ENCODE measurements at places on chromosomes 5 and 9. TPM values are rescaled to one million over a fixed set of nuclear protein-coding genes. Genes with fewer than 3 reads are reported as not detected.

DNA sequence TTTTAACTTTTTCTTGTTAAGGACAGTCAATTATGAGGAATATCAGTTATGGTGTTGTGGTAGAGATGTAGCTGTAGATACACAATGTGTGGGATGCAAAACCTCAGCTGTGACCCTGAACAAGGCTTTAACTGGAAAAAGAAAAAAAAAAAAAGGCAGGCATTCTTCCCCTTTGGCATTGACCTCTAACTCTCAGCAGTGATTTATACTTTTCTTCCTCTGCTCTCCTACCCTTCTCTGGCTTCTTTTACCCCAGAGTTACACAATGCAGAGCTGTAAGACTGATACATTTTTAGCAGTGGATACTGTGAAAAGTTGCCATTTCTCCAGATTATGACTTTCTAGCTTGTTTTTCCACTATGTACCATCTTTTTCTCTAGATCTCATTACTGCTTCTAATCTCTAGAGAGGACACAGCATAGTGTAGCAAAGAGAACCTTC, 2.0 kb downstream of the CTNNAL1 start:
- H3K27me3 ChIP-seq: no peaks in the 10 kb centered on the region
- no peak overlapping the region for H3K4me3 ChIP-seq
- no peaks in the 10 kb centered on the region for H3K36me3 ChIP-seq
- no peak for DNase-seq
- H3K27ac ChIP-seq: no peak overlapping the region

The GRXCR2 gene
- not detected for polyA plus RNA-seq

GRCh38 chr9:38182321-38182720, 113.3 kb upstream of the SHB start:
- no peak overlapping the region for H3K4me3 ChIP-seq
- DNase-seq: no peak
- no peak overlapping the region for H3K27ac ChIP-seq
- H3K27me3 ChIP-seq: no peaks in the 10 kb centered on the region
- H3K36me3 ChIP-seq: no peaks in the 10 kb centered on the region

The CD72 gene
- 1.6 TPM for polyA plus RNA-seq

GRCh38 chr9:17272536-17272935, 137.7 kb downstream of the CNTLN start:
- no peaks in the 10 kb centered on the region for H3K27me3 ChIP-seq
- no peaks in the 10 kb centered on the region for H3K36me3 ChIP-seq
- no peak for DNase-seq
- no peaks in the 10 kb centered on the region for H3K4me1 ChIP-seq

DNA sequence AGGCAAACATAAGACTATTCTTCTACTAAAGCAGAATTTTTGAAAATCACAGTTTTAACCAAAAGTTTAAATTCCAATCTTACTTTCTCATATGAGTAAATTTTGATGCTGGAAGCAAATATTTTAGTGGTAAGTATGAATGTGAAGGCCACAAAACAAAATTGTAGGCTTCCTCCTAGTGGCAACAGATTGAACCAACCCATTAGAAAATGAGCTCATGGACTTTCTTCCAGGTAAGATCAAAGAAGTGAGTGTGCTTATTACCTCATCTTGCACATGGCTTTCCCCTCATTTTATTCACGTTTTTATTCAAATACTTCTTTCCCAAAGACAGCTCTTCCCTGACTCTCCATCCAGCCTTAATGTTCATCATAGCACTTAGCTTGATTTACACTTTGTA, 16.5 kb upstream of the RLN2 start:
- DNase-seq: no peak
- H3K36me3 ChIP-seq: no peaks in the 10 kb centered on the region
- H3K27me3 ChIP-seq: no peaks in the 10 kb centered on the region
- H3K4me3 ChIP-seq: no peak overlapping the region
- no peaks in the 10 kb centered on the region for H3K4me1 ChIP-seq

The TNFSF15 gene
- 0.79 TPM for polyA plus RNA-seq

DNA sequence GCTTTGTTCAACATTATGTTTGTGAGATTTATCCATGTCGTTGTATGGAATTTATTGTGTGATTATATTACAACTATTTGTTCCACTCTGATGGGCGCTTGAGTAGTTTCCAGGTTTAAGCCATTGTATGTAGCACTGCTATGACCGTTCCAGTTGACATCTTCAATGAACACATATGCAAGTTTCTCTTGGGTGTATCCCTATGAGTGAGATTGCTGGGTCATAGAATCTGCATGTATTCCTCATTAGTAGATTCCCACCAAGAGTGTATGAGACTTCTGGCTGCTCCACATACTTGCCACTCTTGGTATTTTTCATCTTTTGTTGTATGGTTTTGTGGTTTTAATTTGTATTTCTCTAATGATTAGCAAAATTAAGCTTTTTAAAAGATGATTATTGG, 22.9 kb downstream of the NUP214 start:
- peaks cover 18% of the 10 kb centered on the region for H3K36me3 ChIP-seq
- H3K4me3 ChIP-seq: no peak overlapping the region
- no peak overlapping the region for H3K27ac ChIP-seq
- no peaks in the 10 kb centered on the region for H3K27me3 ChIP-seq
- no peaks in the 10 kb centered on the region for H3K4me1 ChIP-seq

- no peak overlapping the region for H3K4me3 ChIP-seq
- H3K27me3 ChIP-seq: no peaks in the 10 kb centered on the region
Observed at GRCh38 chr5:18024542-18024941, 390.3 kb downstream of the TAF11L14 start.

DNA sequence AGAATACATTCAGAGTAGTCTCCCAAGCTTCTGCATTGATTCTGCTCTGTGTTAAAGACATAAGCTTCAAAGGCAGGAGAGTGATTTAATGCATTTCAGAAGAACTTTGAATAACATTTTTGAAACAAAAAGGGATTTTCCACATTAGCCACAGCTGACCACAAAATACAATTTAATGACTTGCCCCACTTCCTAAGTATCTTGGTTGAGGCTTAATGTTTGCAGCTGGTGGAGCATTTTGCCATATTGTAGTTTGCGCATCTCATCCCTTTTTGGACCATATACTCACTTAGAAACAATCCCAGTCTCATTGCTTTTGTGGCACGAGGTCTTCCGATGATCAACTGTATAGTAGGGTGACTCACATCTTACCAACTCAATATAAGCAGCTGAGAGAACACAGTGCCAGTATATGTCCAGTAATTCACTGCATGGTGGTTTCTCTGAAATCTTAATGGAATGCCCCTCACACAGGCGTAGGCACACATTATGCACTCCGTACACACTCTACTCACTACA, 455.8 kb upstream of the PTGER4 start:
- H3K4me3 ChIP-seq: no peak overlapping the region
- H3K36me3 ChIP-seq: no peaks in the 10 kb centered on the region
- H3K27ac ChIP-seq: no peak overlapping the region

DNA sequence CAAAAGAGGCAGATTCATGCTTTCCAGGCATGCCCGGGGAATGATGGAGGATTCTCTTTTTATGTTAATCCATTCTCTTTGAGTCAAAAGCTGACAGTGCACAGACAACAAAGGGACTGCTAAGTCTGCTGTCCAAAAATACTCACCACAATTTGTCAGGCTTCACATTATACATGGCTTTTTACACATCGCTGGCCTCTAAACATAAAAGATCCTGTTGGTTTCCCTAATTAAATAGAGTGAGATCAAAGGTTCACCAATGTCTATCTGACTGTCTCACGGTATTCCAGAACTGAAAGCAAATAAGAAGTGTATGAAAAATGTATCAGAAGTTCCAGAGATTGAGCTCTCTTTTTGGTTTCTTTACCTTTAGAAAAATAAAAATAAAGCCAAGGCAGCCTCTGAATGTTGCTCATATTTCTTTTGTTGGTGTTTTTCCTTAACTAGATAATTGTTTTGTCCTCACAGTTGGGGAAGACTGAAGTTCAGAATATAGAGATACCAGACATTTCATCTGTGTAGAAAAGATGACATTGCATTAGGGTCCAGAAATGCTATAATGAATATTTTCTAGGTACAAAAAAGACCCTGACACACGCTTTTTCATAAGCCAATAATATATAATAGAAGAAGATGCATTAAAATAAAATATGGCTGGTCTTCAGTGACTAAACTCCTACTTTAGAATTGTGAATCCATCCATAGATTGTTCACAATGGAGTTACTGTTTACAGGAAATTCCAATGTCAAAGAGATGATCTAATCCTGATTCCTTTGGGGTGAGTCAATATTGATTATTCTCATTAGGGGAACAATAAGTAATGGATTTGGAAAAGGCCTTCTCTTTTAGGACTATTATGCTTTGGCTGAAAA, 688.2 kb upstream of the CDH6 start:
- H3K4me3 ChIP-seq: no peak overlapping the region
- DNase-seq: no peak
- no peak overlapping the region for H3K27ac ChIP-seq
- no peaks in the 10 kb centered on the region for H3K27me3 ChIP-seq

- no peaks in the 10 kb centered on the region for H3K4me1 ChIP-seq
- no peaks in the 10 kb centered on the region for H3K27me3 ChIP-seq
- no peak overlapping the region for H3K27ac ChIP-seq
- H3K36me3 ChIP-seq: no peaks in the 10 kb centered on the region
- DNase-seq: no peak
- no peak overlapping the region for H3K4me3 ChIP-seq
Observed at GRCh38 chr5:120510098-120510637, 46.1 kb downstream of the PRR16 start.

- peak overlapping the region; percentile 83 for H3K27ac ChIP-seq
- peaks cover 38% of the 10 kb centered on the region for H3K4me1 ChIP-seq
- no peaks in the 10 kb centered on the region for H3K36me3 ChIP-seq
- DNase-seq: peak; percentile 40
- H3K27me3 ChIP-seq: no peaks in the 10 kb centered on the region
Observed at GRCh38 chr5:145939540-145940065, 3.2 kb downstream of the SH3RF2 start.

- H3K27me3 ChIP-seq: no peaks in the 10 kb centered on the region
- DNase-seq: peak; percentile 14
- no peak overlapping the region for H3K4me3 ChIP-seq
- no peaks in the 10 kb centered on the region for H3K4me1 ChIP-seq
- no peak overlapping the region for H3K27ac ChIP-seq
- no peaks in the 10 kb centered on the region for H3K36me3 ChIP-seq
Observed at GRCh38 chr9:91676046-91676445, 252.4 kb upstream of the NFIL3 start.

The UBAP1 gene
- polyA plus RNA-seq: 32.6 TPM

The GLRA1 gene
- not detected for polyA plus RNA-seq

The ALG2 gene
- polyA plus RNA-seq: 15.4 TPM

DNA sequence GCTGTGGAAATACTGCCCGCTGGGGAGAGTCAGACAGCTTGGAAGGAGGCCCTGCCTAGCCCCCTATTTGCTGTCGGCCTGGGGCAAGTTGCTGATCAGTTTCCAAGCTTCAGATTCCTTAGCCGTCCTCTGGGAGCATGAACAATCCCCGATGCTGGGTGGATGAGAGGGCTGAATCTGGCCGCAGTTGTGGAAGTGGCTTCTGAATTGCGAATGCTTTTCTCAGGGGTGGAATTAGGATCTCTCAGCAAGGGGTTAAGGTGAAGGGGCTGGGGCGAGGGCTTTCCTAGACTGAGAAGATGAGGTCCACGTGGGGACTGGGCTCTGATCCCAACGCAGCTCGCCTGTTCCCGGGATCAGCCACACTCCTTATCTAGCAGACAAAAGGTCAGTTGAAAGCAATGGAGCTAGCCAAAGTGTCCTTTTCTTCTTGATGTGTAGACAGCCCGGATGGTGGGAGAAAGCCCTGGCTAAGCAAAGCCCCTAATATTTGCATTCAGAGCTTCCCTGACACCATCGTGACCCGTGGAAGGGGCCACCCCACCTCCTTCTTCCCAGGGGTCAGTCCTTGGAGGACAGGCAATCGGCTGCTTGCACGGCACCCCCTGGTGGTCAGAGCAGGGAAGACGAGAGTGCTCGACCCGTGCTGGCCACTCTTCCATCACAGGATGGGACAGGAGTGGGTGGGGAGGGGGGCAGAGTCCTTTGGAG, 54.9 kb downstream of the COL15A1 start:
- no peaks in the 10 kb centered on the region for H3K27me3 ChIP-seq
- peaks cover 3% of the 10 kb centered on the region for H3K36me3 ChIP-seq
- no peak overlapping the region for H3K4me3 ChIP-seq
- H3K4me1 ChIP-seq: no peaks in the 10 kb centered on the region
- H3K27ac ChIP-seq: peak overlapping the region; percentile 7

DNA sequence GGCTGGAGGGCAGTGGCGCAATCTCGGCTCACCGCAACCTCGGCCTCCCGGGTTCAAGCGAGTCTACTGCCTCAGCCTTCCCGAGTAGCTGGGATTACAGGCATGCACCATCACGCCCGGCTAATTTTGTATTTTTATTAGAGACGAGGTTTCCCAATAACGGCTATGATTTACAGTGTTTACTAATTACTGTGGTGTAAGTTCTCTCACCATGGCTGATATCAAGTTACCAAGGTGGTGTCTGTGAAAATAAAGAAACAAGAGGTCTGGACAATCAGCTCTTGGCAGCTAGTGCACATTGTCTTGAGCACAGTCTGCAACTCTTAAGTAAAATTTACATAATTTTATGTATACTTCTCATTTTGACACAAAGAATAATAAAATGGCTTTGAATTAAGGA, 385.5 kb upstream of the COX7C start:
- no peak for DNase-seq
- no peaks in the 10 kb centered on the region for H3K27me3 ChIP-seq
- H3K27ac ChIP-seq: no peak overlapping the region
- no peaks in the 10 kb centered on the region for H3K4me1 ChIP-seq

GRCh38 chr5:67160985-67161384, 35.6 kb downstream of the CD180 start:
- H3K4me1 ChIP-seq: no peaks in the 10 kb centered on the region
- H3K27ac ChIP-seq: no peak overlapping the region
- H3K4me3 ChIP-seq: no peak overlapping the region
- no peak for DNase-seq

GRCh38 chr5:157468293-157468965, 8.4 kb downstream of the NIPAL4 start:
- no peak overlapping the region for H3K27ac ChIP-seq
- DNase-seq: no peak
- H3K4me1 ChIP-seq: no peaks in the 10 kb centered on the region
- no peaks in the 10 kb centered on the region for H3K27me3 ChIP-seq
- H3K36me3 ChIP-seq: no peaks in the 10 kb centered on the region

The GABRA6 gene
- polyA plus RNA-seq: not detected

GRCh38 chr9:119029886-119030285, 339.3 kb downstream of the BRINP1 start:
- no peaks in the 10 kb centered on the region for H3K36me3 ChIP-seq
- no peak for DNase-seq
- H3K27me3 ChIP-seq: no peaks in the 10 kb centered on the region
- no peaks in the 10 kb centered on the region for H3K4me1 ChIP-seq
- no peak overlapping the region for H3K4me3 ChIP-seq
- no peak overlapping the region for H3K27ac ChIP-seq

The ANKRD18B gene
- polyA plus RNA-seq: 0.13 TPM

GRCh38 chr9:92008041-92008440, 58.0 kb upstream of the ROR2 start:
- no peak overlapping the region for H3K4me3 ChIP-seq
- no peak overlapping the region for H3K27ac ChIP-seq
- H3K4me1 ChIP-seq: no peaks in the 10 kb centered on the region
- H3K36me3 ChIP-seq: no peaks in the 10 kb centered on the region

The CYSRT1 gene
- 2.2 TPM for polyA plus RNA-seq

The MEGF10 gene
- not detected for polyA plus RNA-seq

The LRRC19 gene
- polyA plus RNA-seq: 15.1 TPM
